ENCODE measurements at places on chromosomes 1 and 21. TPM values are rescaled to one million over a fixed set of nuclear protein-coding genes. Genes with fewer than 3 reads are reported as not detected.
A peak's percentile ranks its signal among the peaks of the same experiment; 100 is the strongest.

- H3K27ac ChIP-seq = no peak overlapping the region
- H3K4me1 ChIP-seq = no peaks in the 10 kb centered on the region
- no peak overlapping the region for H3K4me3 ChIP-seq
- H3K36me3 ChIP-seq = no peaks in the 10 kb centered on the region
- no peaks in the 10 kb centered on the region for H3K27me3 ChIP-seq
These were observed 20.6 kb downstream of the ESPN start for GRCh38 chr1:6445062-6445763.

DNA sequence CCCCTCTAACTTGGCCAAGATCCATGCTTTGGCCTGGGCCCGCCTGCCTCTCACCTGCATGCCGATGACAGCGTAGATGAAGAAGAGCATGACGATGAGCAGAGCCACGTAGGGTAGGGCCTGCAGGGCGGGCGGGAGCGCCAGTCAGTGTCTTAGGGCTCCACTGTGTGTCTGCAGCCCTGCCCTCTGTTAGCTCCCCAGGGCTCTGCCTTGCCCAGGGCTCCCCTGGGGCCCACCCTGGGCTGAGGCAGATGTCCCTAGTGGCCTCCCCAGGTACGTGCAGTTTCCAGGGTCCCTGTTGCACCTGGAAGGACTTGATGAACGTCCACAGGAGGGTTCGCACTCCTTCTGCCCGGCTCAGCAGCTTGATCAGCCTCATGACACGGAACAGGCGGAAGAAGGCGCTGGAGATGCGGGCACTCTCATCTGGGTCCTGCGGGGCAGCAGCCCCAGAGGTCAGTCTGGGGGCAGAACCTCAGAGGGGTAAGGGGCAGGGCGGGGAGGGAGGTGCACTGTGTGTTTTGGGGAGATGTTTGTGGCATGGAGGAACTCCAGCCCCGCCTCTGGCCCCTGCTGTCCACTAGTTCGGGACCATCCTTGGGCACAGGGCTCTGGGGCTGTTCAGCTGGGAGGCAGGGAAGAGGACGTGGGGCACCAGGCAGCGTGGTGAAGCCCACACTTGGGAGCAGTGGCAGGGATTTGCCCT, 29.8 kb upstream of the KIF21B start:
- peaks cover 7% of the 10 kb centered on the region for H3K4me1 ChIP-seq
- DNase-seq = no peak
- H3K27me3 ChIP-seq = no peaks in the 10 kb centered on the region
- H3K27ac ChIP-seq = no peak overlapping the region
- H3K4me3 ChIP-seq = no peak overlapping the region
- H3K36me3 ChIP-seq = no peaks in the 10 kb centered on the region

DNA sequence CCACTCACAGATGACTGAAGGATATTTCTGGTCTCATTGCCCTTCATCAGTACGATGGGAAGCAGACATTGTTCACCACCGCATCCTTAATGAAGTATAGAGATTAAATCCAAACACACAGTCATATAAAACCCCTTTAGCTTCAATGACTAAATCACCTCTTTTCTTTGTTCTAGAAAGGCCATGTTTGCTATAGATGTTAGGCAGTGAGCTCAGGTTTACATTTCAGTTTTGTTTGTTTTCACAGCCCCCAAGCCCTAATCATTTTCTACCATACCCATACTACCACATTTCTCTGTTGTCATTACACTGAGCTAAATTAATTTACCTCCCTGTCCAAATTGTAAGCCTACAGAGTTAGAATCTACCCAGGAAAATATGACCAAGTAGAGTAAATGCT, 385.1 kb downstream of the NTNG1 start:
- no peak overlapping the region for H3K27ac ChIP-seq
- H3K4me3 ChIP-seq = no peak overlapping the region
- H3K27me3 ChIP-seq = no peaks in the 10 kb centered on the region
- no peak for DNase-seq

DNA sequence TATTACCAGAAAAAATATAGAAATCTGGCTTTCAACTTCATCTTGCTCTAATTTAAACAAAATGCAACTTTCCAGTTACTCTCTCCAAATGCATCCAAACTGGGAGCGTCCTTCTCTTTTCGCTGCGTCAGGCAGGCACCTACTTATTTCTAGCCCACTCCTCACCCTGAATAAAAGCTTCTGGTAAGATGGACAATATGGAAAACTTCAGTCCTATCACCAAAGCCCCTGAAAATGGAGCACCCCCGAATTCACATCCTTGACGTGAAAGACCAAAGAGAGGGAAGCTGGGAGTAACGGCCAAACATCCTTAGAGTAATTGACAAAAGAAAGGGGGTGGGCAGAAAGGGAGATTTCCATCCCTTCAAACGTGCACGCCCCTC, 5.5 kb upstream of the PROX1 start:
- H3K36me3 ChIP-seq = no peaks in the 10 kb centered on the region
- no peak overlapping the region for H3K27ac ChIP-seq
- H3K4me1 ChIP-seq = peaks cover 19% of the 10 kb centered on the region
- no peaks in the 10 kb centered on the region for H3K27me3 ChIP-seq
- no peak for DNase-seq

CHIA gene
- 0.31 TPM for total RNA-seq

DNA sequence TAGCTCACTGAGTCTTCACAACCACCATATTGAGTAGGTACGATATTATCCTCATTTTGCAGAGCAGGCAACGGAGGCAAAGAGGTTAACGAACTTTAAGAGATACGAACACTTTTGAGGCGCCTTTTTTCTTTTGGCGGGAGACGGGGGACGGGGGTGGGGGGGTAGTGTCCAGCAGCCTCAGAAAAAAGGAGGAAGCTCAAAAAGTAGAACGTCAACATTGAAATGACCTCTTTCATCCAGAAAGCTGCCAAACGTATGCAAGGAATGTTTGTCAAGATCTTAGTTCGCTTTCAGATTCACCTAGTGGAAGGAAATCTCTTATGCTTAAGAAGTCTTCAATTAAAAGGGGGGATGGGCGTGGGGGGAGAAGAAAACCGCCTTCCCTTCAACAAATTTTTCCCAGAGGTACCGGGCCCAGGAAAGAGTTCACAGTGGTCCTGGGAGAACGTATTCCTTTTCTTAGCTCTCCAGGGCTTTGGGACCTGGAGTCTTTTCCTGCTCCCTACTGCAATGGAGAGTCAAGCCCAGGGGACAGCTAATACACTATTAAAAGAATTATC, 1.1 kb upstream of the PCAT6 start:
- peak overlapping the region; percentile 79 for H3K4me3 ChIP-seq
- H3K4me1 ChIP-seq = peaks cover 29% of the 10 kb centered on the region
- no peaks in the 10 kb centered on the region for H3K36me3 ChIP-seq
- peak overlapping the region; percentile 90 for H3K27ac ChIP-seq

DNA sequence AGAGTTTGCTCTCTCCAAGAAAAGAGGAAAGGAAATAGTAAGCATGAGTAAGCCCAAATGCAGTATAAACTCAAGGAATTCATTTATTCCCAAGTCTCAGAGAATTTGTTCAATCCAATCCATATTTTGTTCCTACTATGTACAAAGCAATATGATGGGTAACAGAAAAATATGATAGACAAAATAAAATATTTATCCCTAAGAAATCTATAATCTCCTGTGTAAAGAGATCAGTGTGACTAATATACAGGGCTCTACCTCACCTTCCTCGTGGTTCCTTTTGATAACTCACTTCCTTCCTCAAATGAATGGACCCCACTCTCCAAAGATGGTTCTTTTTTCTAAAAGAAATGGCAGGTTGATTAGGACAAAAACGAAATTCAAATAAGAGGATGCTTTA, 7.6 kb downstream of the CLSPN start:
- no peaks in the 10 kb centered on the region for H3K27me3 ChIP-seq

OR14A2 gene
- 0.94 TPM for total RNA-seq

- no peak for DNase-seq
- no peak overlapping the region for H3K4me3 ChIP-seq
- no peaks in the 10 kb centered on the region for H3K27me3 ChIP-seq
These were observed 77.5 kb downstream of the OMA1 start for GRCh38 chr1:58469016-58469415.

GRCh38 chr1:172662464-172663109, 3.7 kb downstream of the FASLG start:
- H3K4me1 ChIP-seq = no peaks in the 10 kb centered on the region
- H3K27me3 ChIP-seq = no peaks in the 10 kb centered on the region
- H3K4me3 ChIP-seq = no peak overlapping the region
- no peak overlapping the region for H3K27ac ChIP-seq
- H3K36me3 ChIP-seq = no peaks in the 10 kb centered on the region
- peak; percentile 21 for DNase-seq

GRCh38 chr21:14361958-14362357, 21.0 kb downstream of the HSPA13 start:
- H3K27ac ChIP-seq = no peak overlapping the region
- no peak overlapping the region for H3K4me3 ChIP-seq
- no peaks in the 10 kb centered on the region for H3K4me1 ChIP-seq
- no peaks in the 10 kb centered on the region for H3K36me3 ChIP-seq

DNA sequence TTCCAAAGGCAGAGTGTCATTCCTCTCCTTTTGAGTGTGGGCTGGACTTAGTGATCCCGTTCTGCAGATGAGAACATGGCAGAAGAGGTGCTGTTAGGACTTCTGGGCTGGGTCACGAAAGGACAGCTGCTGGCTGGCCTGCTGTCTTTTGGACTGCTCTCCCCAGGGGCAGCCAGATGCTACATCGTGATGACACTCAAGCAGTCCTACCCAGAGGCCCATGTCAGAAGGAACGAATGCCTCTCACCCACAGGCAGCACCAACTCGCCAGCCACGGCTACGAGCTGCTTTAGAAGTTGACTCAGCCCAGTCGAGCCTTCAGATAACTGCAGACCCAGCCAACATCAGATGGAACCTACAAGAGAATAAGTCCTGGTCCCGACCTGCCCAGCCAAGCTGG, 156.5 kb downstream of the KCNJ6 start:
- H3K4me1 ChIP-seq = no peaks in the 10 kb centered on the region
- no peak overlapping the region for H3K4me3 ChIP-seq
- H3K27me3 ChIP-seq = no peaks in the 10 kb centered on the region
- no peaks in the 10 kb centered on the region for H3K36me3 ChIP-seq
- DNase-seq = no peak
- H3K27ac ChIP-seq = no peak overlapping the region

TMCC2 gene
- 12.1 TPM for total RNA-seq

DNA sequence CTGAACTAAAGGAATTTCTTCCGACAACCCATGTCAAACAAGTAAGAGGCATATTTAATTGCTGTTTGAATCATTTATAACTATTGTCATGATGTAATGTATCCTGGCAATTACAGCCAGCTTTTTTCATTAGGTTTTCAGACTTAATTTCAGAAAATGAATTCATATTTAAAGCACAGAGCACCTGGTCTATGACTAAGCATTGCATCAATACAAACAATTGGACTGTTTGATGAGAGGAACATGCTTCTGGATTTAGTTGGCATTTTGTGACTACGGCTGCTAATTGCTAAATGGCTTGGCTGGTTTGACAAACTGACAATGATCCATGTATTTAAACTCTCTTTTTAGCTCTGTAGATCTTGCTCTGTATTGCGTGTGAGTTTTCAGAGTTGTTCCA, 853.4 kb downstream of the NCAM2 start:
- H3K36me3 ChIP-seq = no peaks in the 10 kb centered on the region
- no peaks in the 10 kb centered on the region for H3K27me3 ChIP-seq
- no peak overlapping the region for H3K4me3 ChIP-seq
- no peak for DNase-seq

DNA sequence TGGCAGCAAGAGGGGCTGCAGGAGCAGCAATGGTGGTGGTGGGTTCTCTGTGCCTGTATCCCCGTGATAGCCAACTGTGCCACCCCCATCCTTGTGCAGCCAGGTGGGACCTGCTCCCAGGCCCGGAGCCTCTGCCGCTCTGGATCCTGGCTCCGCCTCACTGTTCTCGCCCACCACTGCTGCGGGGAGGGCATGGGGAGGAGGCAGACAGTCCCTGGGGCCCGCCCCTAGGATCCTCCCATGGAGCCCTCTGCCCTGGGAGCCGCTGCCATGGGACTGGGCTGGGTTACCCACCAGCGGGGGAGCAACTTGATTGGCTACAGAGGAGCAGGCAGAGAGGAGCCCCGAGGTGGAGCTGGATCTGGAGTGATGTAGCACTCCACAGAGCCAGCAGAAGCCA, 31.6 kb downstream of the CD1D start:
- H3K4me1 ChIP-seq = no peaks in the 10 kb centered on the region
- no peak overlapping the region for H3K27ac ChIP-seq
- no peaks in the 10 kb centered on the region for H3K36me3 ChIP-seq

- no peaks in the 10 kb centered on the region for H3K27me3 ChIP-seq
- no peak for DNase-seq
- no peak overlapping the region for H3K27ac ChIP-seq
- no peaks in the 10 kb centered on the region for H3K36me3 ChIP-seq
- H3K4me1 ChIP-seq = no peaks in the 10 kb centered on the region
- H3K4me3 ChIP-seq = no peak overlapping the region
These were observed 41.2 kb downstream of the LMO4 start for GRCh38 chr1:87369736-87370478.

GRCh38 chr21:45556645-45557615, 14.7 kb upstream of the SLC19A1 start:
- peak overlapping the region; percentile 84 for H3K27ac ChIP-seq
- H3K4me1 ChIP-seq = peaks cover 5% of the 10 kb centered on the region
- H3K4me3 ChIP-seq = no peak overlapping the region
- H3K27me3 ChIP-seq = no peaks in the 10 kb centered on the region

DNA sequence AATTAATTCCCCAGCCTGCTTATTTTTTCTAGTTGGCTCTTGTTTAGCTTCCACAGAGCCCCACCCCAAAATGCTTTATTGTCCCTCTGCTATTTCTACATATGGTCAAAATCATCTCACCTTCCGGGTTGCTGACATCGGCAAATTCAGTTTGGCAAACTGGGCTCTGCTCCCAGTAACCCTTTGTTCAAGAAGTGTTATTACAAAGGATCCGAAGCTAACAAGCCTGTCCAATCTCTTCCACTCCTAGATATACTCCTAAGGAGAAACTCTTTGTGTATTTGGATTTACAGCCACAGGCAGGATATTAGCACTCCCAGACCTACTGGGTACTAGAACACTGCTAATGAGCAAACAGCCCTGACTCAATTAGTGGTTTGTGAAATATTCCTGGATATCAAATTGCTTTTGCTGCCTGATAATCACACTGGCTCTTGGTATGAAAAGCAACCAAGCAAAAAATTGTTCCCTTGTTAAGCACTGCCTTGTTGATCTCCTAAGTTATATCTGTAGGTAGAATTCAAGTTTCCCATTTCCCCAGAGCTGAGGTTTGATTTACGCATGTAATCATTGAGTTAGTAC, 4.0 kb downstream of the JUN start:
- H3K27me3 ChIP-seq = no peaks in the 10 kb centered on the region
- peak overlapping the region; percentile 17 for H3K27ac ChIP-seq
- peaks cover 7% of the 10 kb centered on the region for H3K4me1 ChIP-seq
- no peaks in the 10 kb centered on the region for H3K36me3 ChIP-seq

SLC30A2 gene
- 0.24 TPM for total RNA-seq

CAPZA1 gene
- total RNA-seq = 148 TPM

GRCh38 chr1:228837817-228838716, 102.8 kb downstream of the RHOU start:
- peak overlapping the region; percentile 27 for H3K27ac ChIP-seq
- DNase-seq = peak; percentile 60
- H3K27me3 ChIP-seq = no peaks in the 10 kb centered on the region
- H3K4me3 ChIP-seq = no peak overlapping the region

DNA sequence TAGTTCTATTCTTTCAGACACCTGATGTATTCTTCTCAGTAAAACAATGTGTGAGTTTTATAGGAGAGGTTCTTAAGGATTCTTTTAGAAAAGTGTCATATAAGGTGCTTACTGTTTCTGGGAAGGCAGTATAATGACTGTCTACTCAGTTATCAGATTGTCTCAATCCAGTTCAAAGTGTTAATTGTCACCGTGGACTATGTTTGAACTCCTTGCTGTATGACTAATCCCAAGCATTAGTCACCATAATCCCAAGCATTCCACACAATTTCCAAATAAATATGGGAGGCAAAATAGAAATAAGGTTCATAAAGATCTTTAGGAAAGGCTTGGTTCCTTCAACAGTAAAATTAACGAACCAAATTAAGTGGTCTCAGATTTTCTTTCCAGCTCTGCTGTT, 342.1 kb upstream of the NR5A2 start:
- H3K4me3 ChIP-seq = no peak overlapping the region
- H3K36me3 ChIP-seq = no peaks in the 10 kb centered on the region
- no peak overlapping the region for H3K27ac ChIP-seq
